LNCaP clone FGC (cell line): ENCODE measurements at places on chromosomes 11 and 22.

DNA sequence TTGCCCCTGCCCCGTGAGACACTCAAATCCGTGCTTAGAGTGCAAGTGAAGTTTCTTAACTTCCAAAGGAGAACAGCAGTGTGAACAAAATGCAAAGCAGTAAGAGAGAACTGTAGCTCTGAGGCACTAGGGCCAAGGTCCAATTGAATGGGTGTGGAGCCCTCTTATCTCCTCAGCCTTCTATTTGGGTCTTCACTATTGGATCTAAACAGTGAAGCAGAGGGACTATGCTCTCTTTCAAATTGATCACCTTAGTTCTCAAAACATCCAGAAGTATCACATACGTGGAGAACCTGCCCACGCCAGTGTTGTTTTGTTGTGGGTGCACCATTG is 49.6 kb downstream of the C22orf31 start:
- DNase-seq = no peak

DNA sequence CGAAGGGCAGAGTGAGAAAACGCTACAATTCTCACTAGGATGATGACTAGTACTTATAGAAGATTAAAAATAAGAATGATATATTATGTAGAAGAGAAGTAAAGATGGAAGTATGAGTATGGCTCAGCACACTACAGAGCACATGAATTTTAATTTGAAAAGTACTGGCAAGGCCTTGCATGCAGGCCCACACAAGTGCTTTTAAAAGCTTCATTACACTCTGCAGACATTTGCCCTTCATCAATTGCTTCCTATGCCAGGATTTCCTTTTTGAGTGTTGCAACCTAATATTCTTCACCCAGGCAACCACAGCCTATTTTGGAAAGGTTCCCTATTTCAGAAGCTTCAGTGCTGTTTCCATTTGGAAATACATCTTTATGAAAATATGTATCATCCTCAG is 81.1 kb downstream of the LARGE2 start:
- no peak for DNase-seq

DNA sequence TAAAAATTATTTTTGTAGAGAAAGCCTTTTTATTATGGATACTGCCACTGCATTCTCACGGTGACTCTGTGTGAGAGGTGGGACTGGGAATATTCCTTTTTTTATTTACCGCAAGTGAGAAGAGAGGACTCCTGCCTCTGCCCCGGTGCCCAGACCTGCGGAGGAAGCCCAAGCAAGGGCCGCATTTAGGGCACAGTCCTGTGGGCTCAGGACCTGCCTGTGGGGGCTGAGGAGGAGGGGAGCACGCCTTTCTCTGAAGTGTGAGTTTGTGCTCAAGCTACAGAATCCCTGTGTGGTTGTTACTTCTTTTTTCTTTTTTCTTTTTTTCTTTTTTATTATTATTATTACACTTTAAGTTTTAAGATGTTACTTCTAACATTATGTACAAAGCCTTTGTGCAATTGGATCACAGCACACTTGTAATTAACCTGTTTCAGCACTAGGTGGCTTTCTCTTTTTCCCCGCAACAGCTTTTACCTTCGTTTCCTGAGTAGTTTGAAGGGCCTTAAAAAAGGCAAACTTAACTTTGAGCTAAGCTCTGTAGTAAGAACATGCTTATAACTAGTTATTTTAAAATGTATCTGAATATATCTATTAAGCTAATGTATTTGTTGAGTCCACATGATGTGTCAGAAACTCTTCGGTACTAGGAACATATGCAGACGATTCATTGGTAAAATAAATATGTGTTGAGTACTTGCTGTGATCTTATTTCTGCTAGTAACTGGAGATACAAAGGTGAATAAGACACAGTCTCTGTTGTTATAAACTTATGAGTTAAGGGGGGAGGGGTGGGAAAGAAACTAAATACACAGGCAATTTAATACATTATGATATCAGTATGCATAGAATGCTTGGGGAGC is 18.3 kb downstream of the AMOTL1 start:
- DNase-seq = no peak

- no peak for DNase-seq
Measured at GRCh38 chr11:85748455-85748891, 62.5 kb downstream of the SYTL2 start.

- DNase-seq = no peak
Measured at GRCh38 chr11:16089481-16089880, 266.9 kb downstream of the SOX6 start.

DNA sequence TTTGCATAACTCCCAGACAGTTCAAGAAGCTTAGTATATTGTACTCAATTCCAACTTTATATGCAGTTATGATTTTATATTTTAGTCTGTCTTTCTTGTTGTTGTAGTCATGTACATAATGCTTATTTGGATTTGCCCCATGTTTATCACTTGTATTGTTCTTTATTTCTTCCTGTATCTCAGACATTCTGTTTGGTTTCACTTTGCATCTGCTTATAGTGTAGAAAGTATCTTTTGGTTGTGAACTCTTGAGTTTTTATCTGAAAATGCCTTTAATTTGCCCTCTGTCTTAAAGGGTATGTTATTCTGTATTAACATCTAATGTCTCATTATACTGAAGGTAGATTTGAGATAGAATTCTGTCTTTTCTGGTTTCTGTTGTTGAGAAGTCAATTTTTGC is 275.4 kb downstream of the DYNC2H1 start:
- DNase-seq = no peak

- peak; percentile 82 for DNase-seq
Measured at GRCh38 chr11:61164606-61165424, 3.6 kb upstream of the VPS37C start.

GRCh38 chr11:22304337-22304961 is 33.7 kb upstream of the SLC17A6 start:
- DNase-seq = peak; percentile 19

- no peak for DNase-seq
Measured at GRCh38 chr22:35524966-35525686, 15.5 kb upstream of the RASD2 start.

DNA sequence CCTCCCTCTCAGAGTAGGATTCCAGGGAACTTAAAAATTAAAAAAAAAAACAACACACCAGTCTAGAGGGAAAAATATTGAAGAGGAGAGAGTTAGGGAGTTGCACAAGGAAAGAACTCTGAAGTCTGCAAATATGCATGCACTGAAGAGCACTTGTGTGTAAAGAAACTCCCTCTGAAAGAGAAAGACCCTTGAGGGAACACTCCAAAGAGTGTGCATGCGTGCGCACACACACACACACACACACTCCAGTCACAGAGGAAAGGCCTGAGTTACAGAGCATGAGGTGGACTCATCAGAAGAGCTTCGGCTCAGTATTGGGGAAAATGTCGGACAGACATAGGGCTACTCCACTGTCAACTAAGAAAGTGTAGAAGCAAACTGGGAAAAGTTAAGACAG is 30.1 kb downstream of the GGTLC2 start:
- DNase-seq = no peak

- DNase-seq = no peak
Measured at GRCh38 chr11:13288375-13289029, 10.9 kb downstream of the BMAL1 start.

- DNase-seq = no peak
Measured at GRCh38 chr11:121405646-121406045, 46.5 kb upstream of the SORL1 start.

GRCh38 chr11:5153574-5154431 is 754 bp downstream of the OR52A1 start:
- no peak for DNase-seq

DNA sequence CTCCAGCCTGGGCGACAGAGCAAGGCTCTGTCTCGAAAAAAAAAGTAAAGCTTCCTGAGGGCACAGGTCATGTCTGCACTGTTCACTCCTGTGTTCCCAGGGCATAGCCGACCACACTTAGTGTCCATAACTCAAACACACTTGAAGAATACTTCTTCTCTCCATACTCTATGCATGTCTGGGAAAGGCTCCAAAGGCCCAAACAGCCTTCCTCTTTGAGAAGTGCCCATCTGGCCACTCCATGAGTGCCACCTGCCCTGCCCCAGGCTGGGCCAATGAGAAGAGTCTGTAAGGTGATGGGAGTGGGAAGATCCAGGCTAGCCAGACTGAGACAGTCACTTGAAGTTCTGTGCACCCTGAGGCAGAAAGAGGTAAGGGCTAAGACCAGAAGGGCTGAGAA is 24.7 kb downstream of the DGCR2 start:
- no peak for DNase-seq

DNA sequence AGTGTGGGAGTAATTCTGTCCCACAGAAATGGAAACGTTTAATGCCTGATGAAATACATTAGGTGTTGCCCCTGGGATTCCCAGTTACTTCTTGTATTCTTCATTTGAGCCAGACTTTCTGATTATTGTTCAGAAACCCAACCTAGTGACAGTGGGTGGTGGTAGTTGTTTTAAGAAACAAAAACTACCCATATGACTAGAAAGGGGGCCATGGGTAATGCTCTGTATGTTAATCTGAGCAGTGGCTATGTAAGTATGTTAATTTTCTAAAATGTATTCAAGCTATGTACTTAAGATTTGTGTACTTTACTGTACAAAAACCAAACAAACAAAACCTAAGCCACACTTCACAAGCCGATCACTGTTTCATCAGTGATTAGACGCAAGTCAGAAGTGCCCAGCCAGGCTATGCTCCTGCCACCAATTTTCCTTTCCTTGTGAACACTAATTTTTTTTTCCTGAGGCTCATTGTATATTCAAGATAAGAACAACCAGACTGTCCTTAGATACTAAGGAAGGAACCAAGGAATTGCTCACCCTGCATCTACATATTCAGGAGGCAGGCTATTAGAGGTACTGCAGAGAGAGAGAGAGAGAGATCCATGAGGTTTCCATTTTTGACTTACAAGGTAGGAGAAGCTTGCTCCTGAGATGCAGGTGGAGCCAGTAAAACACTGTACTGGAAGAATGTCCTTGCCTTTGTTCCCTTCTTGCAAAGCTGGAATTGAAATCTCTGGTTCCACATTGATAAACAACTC is 122.7 kb downstream of the DBX1 start:
- no peak for DNase-seq

DNA sequence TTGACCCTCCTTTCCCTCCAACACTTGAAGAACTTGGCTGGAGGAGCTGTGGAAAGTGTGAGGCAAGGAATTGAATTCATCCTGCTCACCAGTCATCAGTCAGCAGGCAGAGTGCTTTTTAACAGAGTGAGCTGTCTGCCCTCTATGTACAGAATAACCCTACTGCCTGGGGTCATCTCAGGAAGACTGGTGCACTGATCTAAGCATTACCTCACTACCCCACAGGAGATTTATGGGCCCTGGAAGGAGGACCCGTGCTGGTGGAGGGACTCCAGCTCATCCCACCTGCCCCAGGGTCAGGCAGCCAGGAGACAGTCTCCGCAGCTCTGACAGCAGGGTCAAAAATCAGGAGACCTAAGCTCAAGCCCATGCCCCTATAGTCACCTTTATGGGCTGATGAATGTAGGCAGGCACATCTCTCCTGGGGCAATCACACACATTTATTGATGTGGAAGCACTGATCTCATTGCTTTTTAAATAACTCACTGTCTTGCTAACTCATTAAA is 270.8 kb upstream of the SESN3 start:
- no peak for DNase-seq

DNA sequence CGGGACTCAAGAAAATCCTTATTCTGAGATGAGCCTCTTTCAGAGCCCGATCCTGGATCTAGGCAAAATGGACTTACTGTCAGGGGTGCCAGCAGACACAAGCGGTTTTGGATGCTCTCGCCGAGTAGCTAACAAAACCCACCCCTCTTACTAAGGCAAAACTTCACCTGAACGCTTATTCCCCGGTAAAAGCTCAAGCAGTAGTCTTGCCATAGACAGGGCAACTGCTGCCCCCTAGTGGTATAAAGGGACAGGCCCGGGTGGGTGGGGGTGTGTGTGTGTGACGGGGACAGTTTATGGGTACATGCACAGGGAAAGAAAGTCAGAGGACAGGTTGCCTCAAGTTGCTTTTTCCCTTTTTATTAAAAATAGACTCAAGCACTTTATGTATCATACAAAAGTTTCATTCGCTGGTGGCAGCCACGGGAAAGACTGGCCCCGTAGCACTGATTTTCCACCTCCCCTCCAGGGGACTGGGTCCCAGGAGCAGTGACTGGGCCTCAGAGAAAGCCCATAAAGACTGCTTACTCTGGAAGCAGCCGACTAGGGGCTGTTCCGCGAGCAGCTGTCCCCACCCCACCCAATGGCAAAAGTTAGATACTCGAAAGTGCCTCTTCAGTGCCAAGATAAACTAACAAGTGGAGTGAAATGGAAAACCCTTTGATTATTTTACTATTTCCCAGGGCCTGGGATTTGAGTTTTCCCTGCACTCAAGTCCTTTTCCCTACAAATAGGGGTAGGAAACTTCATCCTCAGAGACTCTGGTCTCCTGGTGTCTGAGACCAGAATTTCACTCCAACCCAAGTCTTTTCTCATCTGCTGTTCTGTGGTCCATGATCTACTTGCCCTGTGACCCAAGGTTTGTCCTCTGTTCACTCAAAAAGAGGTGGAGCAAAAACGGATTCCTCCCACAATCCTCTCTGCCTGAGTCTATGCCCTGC is 4.7 kb downstream of the YPEL4 start:
- no peak for DNase-seq

DNA sequence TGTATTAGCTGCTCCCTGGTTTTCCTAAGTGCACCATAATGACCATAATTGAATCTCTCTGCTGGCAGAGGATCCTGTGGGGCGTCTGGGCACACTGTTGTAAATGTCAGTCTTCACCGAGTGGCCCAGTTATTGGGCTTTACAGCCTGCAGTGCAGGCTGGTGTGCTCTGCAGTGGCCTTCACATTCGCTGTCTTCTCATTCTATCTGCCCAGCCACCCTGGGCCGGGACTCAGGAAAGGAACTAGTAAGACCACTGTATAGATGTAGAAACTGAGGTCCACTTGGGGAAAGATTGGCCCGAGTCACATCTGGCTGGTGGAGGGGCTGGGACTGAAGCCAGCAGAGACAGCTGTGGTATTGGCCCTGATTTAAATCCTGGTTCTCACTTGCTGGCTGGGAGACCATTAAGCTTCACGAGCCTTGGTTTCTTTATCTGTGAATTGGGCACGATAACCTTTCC is 49.3 kb downstream of the TSPAN18 start:
- DNase-seq = no peak

DNA sequence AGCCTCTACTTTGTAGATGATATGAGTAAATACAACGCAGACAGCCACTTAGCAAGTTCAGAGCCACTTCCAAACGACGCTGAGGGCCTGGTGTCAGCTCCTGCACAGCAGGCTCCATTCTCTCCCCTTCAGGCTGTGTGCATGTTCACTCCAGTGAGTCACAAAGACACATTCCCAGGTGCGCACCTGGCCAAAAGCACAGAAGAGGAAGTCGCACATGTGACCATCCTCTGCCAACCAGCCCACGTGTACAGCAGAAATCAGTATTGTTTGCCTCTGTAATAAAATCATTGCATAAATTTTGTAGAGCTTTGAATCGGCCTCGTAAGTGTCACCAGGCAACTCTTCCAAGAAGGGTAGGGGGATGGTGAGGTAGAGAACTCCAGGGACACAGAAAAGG is 19.5 kb upstream of the TPH1 start:
- DNase-seq = peak; percentile 69
